HEK293T (cell line): ENCODE measurements at places on chromosomes 13 and 19.
A peak's percentile ranks its signal among the peaks of the same experiment; 100 is the strongest.

DNA sequence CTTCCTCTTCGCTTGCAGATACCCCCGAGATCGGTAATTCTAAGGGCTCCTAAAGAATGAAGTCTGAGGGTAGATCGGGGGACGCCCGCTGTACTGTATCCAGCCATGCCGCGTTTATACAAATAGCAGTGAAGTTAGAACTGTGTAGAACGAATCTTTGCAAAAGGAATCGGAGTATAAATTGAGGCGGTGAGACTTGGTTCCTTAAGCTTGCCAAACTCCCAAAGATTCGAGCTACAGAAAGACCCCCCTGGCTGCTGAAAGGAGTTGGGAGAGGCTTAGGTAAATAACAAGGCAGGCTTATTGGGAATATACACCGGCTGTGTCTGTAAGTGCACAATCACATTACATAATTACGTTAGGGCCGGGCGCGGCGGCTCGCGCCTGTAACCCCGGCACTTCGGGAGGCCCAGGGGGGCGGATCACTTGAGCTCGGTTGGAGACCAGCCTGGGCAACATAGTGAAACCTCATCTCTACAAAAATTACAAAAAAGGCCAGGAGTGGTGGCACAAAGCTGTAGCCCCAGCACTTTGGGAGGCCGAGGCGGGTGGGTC, 12.2 kb downstream of the TMEM160 start:
- no peak for DNase-seq

GRCh38 chr19:16521715-16522289, 20.4 kb downstream of the CHERP start:
- DNase-seq: no peak

DNA sequence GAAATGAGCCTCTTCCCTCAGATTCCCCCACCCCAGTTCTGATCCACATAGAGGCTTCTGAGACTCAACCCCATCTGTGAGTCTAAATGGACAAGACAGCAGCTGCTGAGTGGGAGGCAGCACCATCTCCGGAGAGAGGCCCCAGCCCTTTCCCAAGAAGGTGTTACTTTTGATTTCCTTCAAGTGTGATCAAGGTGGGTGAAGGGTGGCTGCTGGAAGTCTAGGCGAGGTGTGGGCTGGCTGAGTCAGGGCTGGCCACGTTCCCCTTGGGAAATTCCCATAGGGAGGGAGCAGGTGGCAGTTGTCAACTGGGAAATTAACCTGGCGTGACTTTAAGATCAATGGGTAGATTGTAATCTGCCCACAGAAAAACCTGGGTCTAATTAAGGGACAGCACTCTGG, 148.0 kb downstream of the FOXO1 start:
- DNase-seq: no peak

GRCh38 chr13:92316030-92316429, 910.6 kb upstream of the GPC6 start:
- no peak for DNase-seq

DNA sequence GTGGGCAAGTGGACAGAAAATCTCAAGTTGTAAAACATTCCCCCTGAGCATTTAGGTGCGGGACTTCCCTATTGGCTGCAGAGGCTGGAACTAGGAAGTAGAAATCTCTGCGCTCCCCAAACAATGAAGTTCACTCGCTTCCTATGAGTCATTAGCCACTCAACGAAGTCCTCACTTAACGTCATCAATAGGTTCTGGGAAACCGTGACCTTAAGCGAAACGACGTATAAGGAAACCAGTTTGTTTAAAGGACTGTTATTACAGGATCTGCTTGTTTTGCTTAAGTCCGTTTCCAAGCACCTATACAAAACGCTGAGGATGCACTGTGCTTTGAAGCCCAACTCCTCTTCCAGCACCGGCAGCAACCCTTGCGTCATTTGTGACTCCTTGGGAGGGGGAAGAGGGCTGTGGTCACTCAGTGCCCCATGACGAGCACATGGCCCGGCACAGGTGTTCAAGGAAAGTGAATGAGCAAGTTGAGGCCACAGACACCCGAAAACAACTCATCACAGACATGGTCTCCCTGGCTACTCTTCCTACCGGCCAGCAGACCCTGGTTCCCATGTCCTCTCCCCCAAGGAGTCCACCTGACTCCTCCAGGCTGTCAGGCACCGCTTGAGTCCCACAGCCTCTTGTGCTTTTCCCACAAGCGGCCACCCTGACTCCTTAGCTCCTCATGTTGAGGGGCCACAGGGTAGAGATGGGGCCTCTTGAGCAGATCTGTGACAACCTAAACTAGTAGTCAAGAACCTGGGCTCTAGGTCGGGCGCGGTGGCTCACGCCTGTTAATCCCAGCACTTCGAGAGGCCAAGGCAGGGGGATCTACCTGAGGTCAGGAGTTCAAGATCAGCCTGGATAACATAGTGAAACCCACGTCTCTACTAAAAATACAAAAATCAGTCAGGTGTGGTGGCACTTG, 4.8 kb downstream of the RPS16 start:
- DNase-seq: no peak

- DNase-seq: no peak
Observed at GRCh38 chr19:7251494-7251893, 42.7 kb downstream of the INSR start.

- DNase-seq: no peak
Observed at GRCh38 chr13:102751886-102752285, 21.7 kb downstream of the TEX30 start.

DNA sequence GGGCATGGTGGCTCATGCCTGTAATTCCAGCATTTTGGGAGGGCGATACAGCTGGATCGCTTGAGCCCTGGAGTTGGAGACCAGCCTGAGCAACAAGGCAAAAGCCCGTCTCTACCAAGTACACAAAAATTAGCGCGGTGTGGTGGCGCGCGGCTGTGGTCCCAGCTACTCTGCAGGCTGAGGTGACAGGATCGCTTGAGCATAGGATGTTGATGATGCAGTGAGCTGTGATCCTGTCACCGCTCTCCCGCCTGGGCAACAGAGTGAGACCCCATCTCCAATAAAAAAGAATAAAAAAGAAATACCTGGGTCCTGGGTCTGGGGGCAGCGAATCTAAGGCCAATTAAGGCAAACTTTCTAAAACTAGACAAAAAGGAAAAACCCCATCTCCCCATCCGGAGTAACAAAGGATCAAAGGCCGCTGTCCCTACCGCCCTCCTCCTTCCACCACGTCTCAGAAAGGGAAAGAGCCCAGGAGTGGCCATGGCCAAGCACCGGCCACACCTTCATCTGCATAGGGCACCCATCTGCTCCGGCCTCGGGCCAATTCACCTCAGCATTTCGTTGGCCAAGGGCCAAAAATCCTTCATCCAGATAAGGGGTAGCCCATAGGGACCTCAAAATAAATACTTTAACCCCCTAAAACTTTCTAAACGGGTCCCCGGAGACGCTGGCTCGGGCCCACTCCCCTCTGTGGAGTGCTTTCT, 851 bp downstream of the ZNF320 start:
- DNase-seq: peak; percentile 7
